ENCODE measurements at places on chromosomes 5 and 9.

DNA sequence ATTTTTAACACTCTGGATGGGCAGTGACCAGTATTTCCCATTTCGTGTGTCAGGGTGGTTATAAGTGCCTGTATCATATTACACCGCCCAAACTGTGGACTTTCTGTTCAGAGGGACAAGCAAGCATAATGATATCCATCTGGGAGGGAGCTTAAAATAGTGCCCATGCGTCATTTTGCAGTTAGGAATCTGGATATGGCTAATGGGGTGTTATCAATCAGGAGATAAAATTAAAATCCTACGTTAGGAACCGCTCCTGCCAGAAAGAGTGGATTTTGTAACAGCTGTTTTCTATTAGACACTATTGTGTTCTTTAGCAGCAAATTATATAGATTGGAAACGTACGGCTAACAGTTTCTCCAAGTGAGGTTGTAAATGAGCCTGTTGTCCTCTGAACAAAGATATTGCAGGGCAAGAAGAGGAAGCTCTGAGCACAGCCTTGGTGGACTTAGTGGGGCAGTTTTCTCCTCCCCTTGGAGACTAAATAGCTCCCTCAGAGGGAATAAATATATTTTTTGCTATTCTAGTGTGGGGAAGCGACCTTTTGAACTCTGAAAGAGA is 160.4 kb downstream of the SPATA31D1 start:
- no peak for DNase-seq

GRCh38 chr5:135871268-135871915 is 24.2 kb downstream of the IL9 start:
- DNase-seq = no peak

DNA sequence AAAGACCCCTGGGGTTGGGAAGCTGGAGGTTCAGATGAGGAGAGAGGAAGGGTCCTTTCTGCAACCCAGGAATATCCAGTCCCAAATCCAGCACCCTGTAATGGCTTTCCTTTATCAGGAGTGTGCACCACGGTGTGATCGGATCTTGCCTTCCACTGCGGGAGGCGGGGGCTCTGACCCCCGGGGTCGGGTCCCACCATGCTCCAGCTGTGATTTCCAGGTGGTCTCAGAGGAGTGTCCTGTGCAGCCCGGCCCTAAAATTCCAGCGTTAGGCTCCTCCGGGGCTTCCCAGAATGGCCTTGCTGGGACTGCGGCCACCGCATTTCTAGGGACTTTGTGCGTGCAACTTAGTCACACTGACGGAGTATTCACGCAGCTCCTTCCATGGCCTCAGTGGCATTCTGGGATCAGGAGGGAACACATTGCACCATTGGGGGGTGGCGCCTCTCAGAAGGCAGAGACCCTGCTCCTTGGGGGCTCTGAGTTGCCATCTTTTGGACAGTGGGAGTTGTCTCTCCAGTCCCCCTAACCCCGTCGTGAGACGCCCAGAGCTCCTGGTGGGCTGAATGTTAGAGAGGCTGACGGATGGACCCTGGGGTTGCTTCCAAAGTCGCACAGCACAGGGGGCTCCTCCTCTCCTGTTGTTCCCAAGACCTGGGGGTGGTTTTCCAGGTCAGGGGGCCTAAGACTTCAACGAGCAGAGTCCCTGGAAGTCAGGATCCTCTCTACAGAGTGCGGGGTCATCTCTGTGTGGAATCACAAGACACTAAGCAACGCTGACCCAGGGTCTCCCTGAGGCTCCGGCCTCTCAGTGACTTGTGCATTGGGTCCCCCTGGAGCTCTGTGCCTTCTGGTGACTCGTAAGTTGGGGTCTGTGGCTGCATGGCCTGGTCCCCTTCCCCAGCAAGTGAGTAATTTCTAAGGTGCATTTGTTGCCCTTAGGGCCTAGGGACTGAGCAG is 42.7 kb upstream of the IRX4 start:
- no peak for DNase-seq

DNA sequence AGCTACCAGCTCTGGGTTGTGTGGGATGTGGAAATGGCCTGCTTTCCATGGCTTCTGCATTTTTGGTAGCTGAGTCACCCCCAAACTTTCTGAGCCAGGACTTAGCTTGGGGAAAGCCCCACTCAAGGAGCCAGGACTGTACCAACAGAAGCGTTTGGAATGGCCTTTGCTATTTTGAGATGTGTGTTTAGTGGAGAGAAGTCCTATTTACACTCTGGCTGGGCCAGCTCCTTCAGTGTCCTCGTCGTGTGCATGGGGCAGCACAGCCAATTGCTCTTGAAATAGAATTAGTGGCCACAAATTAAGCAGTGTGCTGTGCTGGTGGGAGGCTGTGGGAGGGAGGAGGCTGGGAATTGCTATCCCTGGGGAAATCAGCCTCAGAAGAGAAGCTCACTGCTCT is 51.6 kb downstream of the ENTREP1 start:
- no peak for DNase-seq

- no peak for DNase-seq
Measured at GRCh38 chr9:20138841-20139240, 350.0 kb upstream of the SLC24A2 start.
